ENCODE measurements at places on chromosomes 6 and 20.
A peak's percentile ranks its signal among the peaks of the same experiment; 100 is the strongest.

GRCh38 chr20:11585752-11586352, 331.8 kb upstream of the BTBD3 start:
- DNase-seq = no peak

GRCh38 chr6:1538369-1538768, 71.3 kb upstream of the FOXC1 start:
- DNase-seq = no peak

DNA sequence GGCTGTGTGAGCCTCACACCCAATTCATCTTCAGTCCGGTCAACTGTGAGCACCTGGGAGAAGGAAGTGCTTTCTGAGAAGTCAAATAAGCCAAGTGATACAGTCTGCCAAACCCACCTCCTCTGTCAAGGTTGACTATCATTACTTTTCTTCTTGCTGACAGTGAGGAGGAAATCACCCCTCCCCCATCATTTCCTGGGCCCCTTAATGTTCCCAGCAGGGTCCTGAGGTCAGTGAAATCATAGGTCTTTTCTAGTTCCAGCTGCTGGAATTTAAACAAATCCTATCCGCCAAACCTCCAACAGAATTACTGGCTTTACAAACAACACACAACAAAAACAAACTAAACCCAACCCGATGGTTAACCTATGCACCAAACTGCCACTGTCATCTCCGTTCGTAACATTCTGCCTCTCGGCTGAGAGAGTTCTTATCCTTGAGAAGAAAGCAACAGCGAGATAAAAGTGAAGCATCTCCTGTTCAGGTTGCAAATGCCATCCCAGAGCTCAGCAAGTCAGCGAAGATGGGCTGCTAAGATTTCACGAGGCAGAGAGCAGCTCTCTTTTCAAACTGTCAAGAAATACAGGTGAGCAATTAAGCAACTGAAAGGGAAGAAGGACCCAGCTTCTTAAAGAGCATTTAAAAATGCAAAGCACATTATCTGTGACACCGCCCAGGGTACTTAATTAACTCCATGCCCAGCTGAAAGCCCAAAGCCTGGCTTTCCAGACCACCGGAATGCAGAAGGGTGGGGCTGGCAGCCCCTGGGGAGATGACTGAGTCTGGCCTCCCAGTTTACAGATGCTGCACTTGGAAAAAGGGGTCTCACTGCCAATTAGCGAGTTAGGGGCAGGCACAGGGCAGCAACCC, 24.7 kb downstream of the GFOD1 start:
- no peak for DNase-seq

DNA sequence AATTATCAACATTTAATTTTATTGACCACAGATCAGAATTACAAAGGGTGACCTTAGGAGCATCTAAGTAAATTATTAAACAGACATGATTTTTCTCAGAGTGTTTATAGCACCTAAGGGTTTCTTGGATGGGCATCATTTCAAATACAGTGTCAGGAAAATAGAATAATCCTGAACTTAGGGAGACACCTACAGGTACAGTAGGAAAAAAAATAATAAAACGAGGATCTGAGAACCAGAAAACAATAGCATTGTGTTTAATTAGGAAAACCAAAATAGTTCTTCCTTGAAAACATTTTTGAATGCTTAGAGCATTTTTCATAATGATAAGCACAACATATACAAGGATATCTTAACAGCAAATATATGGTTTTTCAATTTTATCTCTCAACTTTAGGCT, 39.2 kb downstream of the MMUT start:
- DNase-seq = no peak

DNA sequence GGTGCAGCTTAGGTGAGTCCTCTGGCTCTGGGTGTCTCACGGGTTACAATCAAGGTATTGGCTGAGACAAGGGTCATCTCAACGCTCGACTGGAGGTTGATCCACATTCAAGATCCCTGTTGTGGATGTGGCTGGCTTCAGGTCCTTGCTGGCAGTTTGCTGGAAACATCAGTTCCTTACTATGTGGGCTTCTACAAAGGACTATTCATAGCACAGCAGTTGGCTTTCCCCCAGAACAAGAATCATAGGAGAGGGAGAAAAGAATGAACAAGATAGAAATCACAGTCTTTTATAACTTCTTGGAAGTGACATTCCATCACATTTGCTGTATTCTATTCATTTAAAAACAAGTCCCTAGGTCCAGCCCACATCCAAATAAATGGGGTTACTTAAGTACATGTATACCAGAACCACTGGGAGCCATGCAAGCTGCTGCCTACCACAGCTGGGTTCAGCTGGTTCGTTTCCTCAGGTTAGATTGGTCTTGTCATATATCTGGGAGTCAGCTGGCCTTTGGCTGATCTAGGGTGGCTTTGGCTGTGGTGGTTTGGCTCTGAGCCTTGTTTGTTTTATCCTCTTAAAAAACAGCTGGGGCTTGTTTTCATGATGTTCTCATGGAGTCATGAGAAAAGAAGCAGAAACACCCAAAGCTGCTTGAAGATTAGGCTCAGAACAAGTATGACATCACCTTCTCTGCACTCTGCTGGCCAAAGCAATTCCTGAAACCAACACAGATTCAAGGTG, 433.2 kb upstream of the SPTLC3 start:
- DNase-seq = no peak

DNA sequence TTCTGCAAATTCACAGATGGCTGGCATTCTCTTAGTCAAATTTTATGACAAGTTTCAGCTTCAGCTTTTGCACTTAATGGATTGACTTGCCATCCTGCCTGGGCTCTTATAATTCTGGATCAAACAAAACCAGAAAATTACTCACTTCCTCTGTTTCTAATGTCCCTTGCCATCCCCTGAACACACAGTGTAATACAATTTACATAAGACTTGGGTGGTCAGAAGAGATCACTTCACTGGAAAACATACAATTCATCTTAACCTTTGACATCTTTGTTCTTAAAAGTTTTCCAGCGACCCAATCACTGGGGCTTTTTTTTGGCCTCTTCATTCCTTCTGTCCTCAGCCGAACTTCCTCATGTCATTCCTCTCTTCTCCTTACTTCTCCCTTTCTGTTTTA, 199.0 kb downstream of the ARHGAP18 start:
- DNase-seq = peak; percentile 21

DNA sequence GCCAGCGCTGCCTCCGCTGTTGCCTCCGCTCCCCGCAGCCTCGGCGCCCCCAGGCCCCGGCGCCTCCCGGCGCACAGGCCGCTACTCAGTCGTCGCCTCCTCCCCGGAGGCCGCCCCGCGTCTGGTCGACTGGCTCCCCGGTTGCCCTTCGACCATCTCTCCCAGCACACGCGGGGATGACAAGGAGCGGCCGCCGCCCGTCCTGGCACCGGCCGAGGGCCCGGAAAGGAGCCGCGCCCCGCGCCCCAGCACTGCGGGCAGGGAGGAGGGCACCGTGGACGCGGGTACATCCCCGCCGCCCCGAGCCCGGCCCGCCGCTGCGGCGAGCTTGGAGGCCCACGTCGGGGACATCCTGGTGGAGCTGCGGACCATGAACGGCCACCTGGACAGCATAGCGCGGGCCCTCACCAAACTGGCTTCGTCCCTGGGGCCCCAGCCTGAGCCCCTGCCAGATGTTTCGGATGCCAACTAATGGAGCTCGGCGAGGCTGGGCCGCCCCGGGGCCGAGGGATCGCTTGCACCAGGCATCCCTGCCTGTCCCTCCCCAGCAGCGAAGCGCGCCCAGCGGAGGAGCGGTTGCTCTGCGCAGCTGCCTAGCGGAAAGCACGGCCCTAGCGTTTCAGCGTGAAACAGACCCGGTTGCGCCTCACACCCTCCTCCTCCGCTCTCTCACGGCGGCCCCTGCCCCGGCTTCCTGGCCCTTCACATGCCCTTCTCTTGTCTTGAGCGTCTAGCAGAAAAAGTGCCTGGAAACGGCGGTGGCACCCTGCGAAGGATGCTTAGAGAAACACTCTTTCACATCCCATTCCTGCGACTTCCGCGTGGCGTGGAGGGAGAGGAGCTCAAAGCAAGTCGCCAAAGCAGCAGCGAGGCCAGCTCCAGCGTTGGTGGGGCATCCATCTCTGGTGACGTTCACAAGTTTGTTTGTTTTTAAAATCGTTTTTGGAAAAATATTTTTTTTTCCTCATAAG, 285.8 kb upstream of the SUPT3H start:
- DNase-seq = peak; percentile 45

GRCh38 chr6:90098001-90098531, 198.6 kb downstream of the BACH2 start:
- peak; percentile 55 for DNase-seq

DNA sequence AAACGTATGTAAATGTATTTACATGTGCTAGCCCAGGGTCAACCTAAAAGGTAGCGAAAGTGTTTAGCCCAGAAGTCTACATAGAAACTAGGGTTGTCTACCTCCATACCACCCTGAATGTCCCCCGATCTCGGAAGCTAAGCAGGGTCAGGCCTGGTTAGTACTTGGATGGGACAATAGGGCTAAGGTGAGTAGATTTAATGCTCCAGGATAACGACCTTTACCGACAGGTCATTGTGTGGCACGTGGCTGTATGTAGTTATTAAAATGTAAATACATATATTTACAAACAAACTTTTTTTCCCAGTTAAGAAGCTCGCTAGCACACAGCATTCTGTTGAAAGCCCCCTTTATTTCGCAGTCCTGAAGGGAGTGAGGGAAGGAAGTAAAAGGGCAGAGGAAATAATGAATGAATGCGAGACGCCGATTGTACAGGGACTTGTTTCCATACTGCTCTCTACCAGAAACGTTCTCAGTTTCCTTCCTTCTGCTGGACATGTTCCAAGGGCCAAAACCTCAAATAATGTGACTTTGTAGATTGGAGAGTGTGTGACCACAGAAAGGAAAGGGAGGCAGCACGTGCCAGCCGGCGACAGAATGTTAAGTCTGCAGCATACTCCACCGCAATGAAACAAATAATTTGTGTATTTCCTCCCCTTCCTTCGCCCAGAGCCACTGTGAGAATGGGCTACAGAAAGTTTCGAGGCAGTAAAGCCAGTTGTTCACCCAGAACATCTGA, 612 bp downstream of the ADAT2 start:
- no peak for DNase-seq

DNA sequence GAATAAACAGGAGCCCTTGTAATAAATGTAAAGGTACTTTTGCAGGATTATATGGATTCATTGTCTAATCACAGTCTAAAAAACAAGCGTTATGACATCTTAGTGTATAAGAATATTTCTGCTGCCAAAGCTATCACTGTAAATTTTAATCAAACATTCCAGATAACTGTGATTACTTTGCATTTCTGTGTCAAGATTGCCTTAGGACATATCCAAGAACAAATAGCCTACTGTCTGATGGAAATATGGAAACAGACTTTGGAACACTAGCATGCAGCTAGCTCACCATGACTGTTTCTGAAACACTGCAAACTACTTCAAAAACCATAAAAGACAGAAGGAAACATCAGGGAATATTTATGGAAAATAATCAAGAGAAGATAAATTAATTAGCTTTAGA, 248.7 kb upstream of the ASCC3 start:
- DNase-seq = no peak

- peak; percentile 94 for DNase-seq
These were observed 4.8 kb upstream of the ATXN1 start for GRCh38 chr6:16766043-16766536.

DNA sequence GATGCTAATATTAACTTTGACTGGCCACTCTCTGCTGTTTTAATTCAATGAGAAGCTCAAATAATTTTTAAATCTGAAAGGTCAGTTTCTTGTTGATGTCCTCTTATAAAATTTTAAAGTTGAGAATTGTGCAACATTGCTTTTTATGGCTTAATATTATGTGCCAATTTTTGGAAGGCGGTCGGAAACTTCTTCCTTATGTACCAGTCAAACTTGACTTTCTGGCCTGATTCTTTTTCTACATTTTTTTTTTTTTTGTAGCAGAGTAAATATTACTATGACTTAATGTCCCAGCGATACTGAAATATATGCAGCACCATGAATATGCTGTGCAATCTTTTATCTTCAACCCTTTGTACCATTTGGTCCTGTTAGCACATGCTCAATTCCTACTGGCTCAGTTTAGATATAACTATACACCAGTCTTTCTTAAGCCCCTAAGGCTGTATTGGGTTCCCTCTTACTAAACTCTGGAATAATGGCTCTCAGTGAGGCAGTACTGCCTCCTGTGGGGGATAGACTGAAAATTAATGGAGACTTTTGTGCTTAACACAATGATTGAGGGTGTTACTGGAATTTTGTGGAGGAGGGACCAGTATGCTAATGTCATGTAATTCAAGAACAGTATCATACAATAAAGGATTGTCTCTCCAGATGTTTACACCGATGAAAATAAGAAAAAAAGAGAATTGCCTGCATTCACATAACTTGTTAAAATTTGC, 156.4 kb upstream of the SYNCRIP start:
- no peak for DNase-seq

All from inflammatory macrophage treated with lipopolysaccharide for 4 hours (primary cell).